ENCODE measurements at places on chromosomes 3 and 15.
A peak's percentile ranks its signal among the peaks of the same experiment; 100 is the strongest.

- DNase-seq, result no peak
Measured at GRCh38 chr3:117734496-117734895, 1024.9 kb downstream of the TUSC7 start.

- DNase-seq, result no peak
Measured at GRCh38 chr15:60914360-60914759, 314.7 kb downstream of the RORA start.

GRCh38 chr15:74863239-74864056 lies 9.7 kb downstream of the SCAMP2 start:
- no peak for DNase-seq

GRCh38 chr15:74276560-74276959 lies 40.4 kb downstream of the CCDC33 start:
- DNase-seq, result no peak

GRCh38 chr15:41981371-41982132 lies 9.2 kb upstream of the EHD4 start:
- no peak for DNase-seq

DNA sequence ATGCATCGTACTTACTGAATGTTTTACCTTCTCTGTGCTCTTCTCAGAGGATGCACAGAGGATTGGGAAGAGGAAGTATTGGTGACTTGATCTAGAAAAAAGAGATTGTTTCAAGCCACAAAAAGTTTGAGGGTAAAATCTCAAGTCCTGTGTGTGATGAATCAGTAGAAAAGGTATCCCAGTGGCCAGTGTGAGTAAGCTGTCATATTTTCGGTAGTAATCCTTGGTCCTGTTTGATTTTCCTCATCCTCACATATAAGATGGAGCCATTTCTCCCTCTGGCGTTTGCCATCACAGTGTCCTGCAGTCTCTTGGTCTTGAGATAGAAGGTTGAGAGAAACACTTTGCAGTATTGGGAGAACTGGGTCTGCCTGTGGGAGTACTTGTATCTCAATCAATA lies 166.8 kb downstream of the LPP start:
- DNase-seq, result no peak

DNA sequence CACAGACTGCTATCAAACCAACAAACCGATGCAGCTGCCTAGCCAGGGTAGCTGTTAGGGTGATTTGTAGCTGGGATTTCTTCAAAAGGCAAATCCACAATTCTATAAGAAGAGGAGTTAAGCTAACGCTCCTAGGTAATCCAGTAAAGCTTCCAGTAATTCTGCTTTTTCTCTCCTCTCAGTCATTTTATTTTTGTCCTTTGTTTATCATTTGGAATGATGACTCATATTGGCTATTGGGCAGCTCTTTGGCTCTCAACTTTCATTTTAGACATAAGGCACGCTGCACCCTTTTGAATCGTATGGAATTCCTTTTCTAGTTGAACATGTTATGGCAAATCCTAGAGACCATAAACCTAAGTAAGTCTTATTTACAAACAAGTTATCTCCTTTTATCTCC lies 53.2 kb upstream of the PPARG start:
- no peak for DNase-seq

- DNase-seq, result no peak
Measured at GRCh38 chr3:57068437-57069089, 8.1 kb downstream of the SPATA12 start.

DNA sequence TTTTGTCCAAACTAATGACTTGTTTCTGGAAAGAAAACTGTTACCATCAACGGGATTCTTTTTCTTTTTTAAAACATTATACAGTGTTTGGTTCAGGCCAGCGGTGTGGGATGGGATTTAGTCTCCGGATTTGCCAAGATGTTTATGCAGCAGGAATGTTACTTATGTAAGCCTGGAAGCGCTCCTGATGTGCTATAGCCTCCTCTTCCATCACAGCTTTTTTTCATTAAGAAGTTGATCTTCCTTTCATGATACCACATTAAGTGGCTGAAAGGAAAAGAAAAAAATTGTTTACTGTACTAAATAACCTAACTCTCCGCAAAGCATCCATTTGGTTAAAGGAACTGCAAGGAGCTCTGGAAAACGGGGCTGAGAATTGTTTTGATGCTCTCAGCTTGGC lies 120.5 kb upstream of the ALDH1A3 start:
- DNase-seq, result no peak

DNA sequence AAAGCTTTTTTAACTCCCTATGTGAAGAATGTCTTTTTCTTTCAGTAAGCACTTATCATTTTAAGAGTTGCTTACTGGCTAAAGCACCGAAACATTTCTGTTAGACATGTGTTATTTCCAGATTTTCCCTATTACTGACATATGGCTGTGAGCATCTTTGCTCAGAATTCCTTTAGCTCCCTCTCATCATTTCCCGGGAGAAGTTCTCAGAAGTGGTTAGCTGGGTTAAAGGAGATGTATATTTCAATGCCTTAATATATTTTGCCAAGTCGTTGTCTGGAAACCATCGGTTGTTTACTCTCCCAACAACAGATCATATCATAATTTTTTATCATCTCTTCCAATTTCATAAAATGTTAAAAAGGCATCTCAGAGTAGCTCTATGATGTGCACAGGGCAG lies 396.5 kb downstream of the OCA2 start:
- no peak for DNase-seq

DNA sequence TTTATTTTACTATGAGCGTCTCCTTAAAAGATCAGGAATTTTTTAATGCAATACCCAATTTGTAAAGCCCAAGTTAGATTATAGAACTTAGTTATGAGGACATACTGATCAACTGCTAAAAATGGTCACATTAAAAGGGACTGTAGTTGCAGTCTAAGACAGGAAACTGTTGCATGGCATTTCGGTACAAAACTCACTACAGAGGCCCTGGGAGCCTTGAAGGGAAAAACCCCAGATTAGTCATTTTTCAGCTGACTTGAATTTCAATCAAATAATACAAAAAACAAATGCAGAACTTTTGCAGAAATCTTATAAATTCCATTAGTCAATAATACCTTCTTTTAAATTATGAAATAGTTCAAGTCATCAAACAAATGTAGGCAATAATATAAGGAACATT lies 6.9 kb upstream of the PTX3 start:
- no peak for DNase-seq

DNA sequence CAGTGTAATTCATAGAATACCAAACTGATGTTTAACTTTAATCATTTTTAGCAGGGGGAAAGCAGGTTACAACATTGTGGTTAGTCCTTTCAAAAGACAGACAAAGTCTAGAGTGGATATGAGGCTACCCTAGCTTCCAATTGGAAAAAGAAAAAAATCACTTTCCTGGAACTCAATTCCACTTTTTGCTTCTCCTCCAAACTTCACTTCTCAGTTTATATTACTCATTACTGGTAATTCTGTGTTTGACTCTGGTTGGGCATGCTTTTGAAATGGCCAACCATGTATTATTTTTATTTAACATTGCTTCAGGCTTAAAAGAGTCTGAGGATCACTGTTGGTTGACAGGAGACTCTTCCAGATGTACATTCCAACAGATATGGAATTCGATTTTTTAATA lies 84.8 kb downstream of the RAP2B start:
- no peak for DNase-seq

DNA sequence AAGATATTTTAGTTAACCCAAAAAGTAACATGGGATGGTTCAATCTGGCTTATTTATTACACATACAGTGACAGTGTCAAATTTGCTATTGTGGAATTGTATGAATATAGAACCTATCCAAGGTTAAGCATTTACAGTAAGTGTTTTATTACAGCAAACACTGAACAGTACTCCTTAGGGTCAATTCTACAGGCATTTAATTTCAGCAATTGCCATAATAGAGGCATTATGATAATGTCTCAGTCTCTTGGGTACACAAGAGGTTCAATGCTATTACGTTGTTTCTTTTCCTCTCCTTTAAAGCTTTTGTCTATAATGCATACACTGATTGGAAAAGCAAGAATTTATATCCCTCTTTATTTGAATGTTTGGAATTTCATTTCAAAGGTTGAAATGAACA lies 275.7 kb upstream of the NAALADL2 start:
- no peak for DNase-seq

- DNase-seq, result no peak
Measured at GRCh38 chr3:127330385-127330784, 42.5 kb upstream of the PRR20G start.

- no peak for DNase-seq
Measured at GRCh38 chr3:59563966-59564365, 514.1 kb upstream of the CFAP20DC start.

GRCh38 chr15:90062462-90062932 lies 39.8 kb downstream of the IDH2 start:
- DNase-seq, result peak; percentile 90

- no peak for DNase-seq
Measured at GRCh38 chr15:99168601-99169580, 64.0 kb downstream of the SYNM start.

DNA sequence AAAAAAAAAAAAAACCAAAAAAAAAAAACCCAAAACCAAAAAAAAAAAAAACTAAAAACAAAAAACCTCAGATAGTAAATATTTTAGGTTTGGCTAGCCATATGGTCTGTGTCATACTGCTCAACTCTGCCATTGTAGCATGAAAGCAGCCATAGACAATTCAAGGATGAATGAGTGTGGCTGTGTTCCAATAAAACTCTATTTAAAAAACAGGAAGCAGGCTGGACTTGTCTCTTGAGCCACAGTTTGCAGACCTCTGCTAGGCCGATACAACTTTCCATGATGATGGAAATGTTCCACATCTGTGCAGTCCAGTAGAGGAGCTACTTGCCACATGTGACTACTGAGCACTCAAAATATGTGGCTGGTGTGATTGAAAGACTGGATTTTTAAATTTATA lies 11.1 kb downstream of the EFCAB12 start:
- no peak for DNase-seq

DNA sequence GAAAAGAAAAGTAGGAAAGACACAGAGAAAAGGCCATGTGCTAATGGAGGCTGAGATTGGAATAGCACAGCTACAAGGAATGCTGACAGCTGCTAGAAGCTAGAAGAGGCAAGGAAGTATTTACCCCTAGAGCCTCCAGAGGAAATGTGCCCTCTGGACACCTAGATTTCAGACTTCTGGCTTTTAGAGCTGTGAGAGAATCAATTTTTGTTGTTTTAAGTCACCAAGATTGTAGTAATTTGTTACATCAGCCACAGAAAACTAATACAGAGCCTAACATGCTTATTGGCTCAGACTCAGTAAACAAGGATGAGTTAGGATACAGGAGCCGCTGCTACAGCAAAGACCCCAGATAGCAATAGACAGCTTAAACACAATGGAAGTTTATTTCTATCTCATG lies 33.1 kb upstream of the GLCE start:
- no peak for DNase-seq

DNA sequence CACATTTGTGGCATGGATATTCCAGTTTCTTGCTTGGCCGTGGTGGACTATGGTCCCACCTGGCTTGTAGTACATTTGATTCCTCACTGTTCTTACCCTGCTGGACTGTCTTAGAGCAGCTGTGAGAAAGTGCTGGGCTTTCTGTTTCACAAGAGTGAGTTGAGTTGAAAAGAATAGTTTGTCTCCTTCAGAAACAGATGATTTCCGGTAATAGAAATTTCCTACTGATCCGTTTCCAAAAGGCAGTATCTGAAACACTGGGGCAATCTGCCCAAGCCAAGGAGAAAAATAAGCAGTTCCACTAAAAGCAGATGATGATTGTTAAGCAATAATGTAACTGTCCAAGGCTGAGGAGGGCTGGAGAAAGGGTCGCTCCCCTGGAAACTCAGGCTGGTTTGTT lies 96.0 kb downstream of the SUCLG2 start:
- no peak for DNase-seq

GRCh38 chr15:61530769-61531168 lies 301.7 kb upstream of the RORA start:
- no peak for DNase-seq

GRCh38 chr3:184807549-184807948 lies 4.4 kb upstream of the VPS8 start:
- no peak for DNase-seq

- DNase-seq, result no peak
Measured at GRCh38 chr15:66966256-66966655, 99.1 kb upstream of the SMAD3 start.

- no peak for DNase-seq
Measured at GRCh38 chr3:3848923-3849275, 49.7 kb downstream of the LRRN1 start.

DNA sequence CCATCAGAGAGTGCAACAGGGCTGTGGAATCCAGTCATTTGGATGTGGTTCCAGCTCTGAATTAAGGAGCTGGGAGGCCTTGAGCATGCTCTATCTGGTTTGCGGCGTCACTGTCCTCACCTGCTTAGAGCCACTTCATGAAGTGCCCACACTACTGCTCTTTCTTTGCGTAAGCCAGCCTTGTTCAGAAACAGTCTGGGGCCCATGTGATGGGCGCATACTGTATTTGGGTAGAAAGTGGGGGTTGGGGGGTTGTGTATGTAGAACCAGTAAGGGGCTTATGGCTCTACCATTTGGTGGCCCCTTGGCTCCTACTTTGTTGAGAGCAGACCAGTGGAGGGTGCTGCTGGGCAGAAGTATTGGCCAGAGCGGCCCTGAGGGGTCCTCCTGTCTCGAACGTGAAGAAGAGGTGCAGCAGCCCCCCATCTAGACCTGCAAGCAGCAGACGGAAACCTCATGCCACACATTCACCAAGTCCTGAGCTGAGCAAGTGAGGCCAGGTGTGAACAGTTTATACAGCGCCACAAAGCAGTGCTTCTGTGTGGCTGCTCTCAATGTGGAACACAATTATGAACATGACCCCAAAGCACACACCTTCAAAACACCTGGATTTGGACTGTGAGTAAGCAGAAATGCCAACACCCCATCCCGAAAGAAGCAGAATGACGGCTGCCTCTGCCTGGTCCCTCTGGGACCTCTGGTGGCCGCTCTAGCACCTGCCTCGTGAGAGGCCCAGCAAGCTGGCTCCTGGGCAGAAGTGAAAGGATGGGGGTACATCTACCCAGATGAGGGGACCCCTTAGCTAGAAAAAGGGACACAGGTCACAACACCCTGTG lies 26.6 kb downstream of the SRPRB start:
- no peak for DNase-seq

GRCh38 chr3:171748064-171748924 lies 62.0 kb downstream of the PLD1 start:
- no peak for DNase-seq

- DNase-seq, result no peak
Measured at GRCh38 chr3:43074901-43075689, 30.8 kb downstream of the POMGNT2 start.
